ENCODE measurements at places on chromosomes 7 and 10. TPM values are rescaled to one million over a fixed set of nuclear protein-coding genes. Genes with fewer than 3 reads are reported as not detected.

The OR2A12 gene
- total RNA-seq: not detected

The CYP3A4 gene
- not detected for total RNA-seq

The IFIT3 gene
- total RNA-seq: 5.3 TPM

The SHH gene
- total RNA-seq: not detected

The LIPK gene
- not detected for total RNA-seq

Data from smooth muscle cell of the coronary artery (primary cell).